Urinary bladder (tissue), 4 donors: ENCODE measurements at places on chromosomes 7 and 10. TPM values are rescaled to one million over a fixed set of nuclear protein-coding genes. Genes with fewer than 3 reads are reported as not detected.

The ANK3 gene
- 86.9 TPM for total RNA-seq

The PKD1L1 gene
- total RNA-seq = 1.3 TPM

The TRIM50 gene
- 0.21 TPM for total RNA-seq

The TMEM139 gene
- 2.1 TPM for total RNA-seq

The HDAC9 gene
- total RNA-seq = 61.6 TPM

The WDR11 gene
- 101 TPM for total RNA-seq

The HTR7 gene
- total RNA-seq = 2.2 TPM

The CYP3A4 gene
- not detected for total RNA-seq

The ANKMY2 gene
- 53.1 TPM for total RNA-seq

The NPY gene
- total RNA-seq = 4.3 TPM

The PALD1 gene
- 10.2 TPM for total RNA-seq

The NUPR2 gene
- total RNA-seq = 0.79 TPM

The MMS19 gene
- 49.0 TPM for total RNA-seq

The GRID1 gene
- 3.9 TPM for total RNA-seq

The ANKRD61 gene
- total RNA-seq = not detected

The PRXL2A gene
- 52.9 TPM for total RNA-seq

The KCNH2 gene
- 9.9 TPM for total RNA-seq

The SFTPA2 gene
- total RNA-seq = not detected

The C10orf62 gene
- total RNA-seq = not detected

The PPP1R9A gene
- total RNA-seq = 28.6 TPM

The FIS1 gene
- 66.7 TPM for total RNA-seq

The ELFN1 gene
- total RNA-seq = 2.5 TPM

The TMEM273 gene
- total RNA-seq = 14.4 TPM

The PNLIPRP1 gene
- not detected for total RNA-seq

The PLEKHS1 gene
- 0.42 TPM for total RNA-seq

The POMZP3 gene
- total RNA-seq = 3.0 TPM

The HOXA9 gene
- total RNA-seq = 19.8 TPM

The KCND2 gene
- total RNA-seq = 5.9 TPM

The GIMAP6 gene
- total RNA-seq = 29.5 TPM

The PFKP gene
- total RNA-seq = 40.6 TPM

The ZNF804B gene
- total RNA-seq = 1.2 TPM

The ITIH5 gene
- total RNA-seq = 97.6 TPM

The CYP26C1 gene
- total RNA-seq = not detected

The NEURL1 gene
- total RNA-seq = 5.2 TPM

The TLL2 gene
- 0.90 TPM for total RNA-seq

The EFCAB10 gene
- total RNA-seq = not detected

The CC2D2B gene
- total RNA-seq = 13.1 TPM

The ZNF33A gene
- total RNA-seq = 58.4 TPM

The CLCN1 gene
- 0.16 TPM for total RNA-seq
